Left renal pelvis (tissue), 4 donors: ENCODE measurements at places on chromosomes 7 and 10. TPM values are rescaled to one million over a fixed set of nuclear protein-coding genes. Genes with fewer than 3 reads are reported as not detected.

- no peak for DNase-seq
Observed at GRCh38 chr7:51080622-51081269, 235.9 kb downstream of the COBL start.

GRCh38 chr10:123081896-123082295, 53.9 kb upstream of the HMX3 start:
- no peak for DNase-seq

Gene CYP2C18
- not detected for polyA plus RNA-seq

- no peak for DNase-seq
Observed at GRCh38 chr10:76982671-76983070, 654.9 kb downstream of the KCNMA1 start.

Gene PTPRE
- 6.7 TPM for polyA plus RNA-seq
